ENCODE measurements at places on chromosomes 1 and 21.

- no peak for DNase-seq
Observed at GRCh38 chr1:54701996-54702395, 13.7 kb upstream of the TTC4 start.

- DNase-seq: no peak
Observed at GRCh38 chr1:187245201-187245600, 416.5 kb downstream of the PLA2G4A start.

DNA sequence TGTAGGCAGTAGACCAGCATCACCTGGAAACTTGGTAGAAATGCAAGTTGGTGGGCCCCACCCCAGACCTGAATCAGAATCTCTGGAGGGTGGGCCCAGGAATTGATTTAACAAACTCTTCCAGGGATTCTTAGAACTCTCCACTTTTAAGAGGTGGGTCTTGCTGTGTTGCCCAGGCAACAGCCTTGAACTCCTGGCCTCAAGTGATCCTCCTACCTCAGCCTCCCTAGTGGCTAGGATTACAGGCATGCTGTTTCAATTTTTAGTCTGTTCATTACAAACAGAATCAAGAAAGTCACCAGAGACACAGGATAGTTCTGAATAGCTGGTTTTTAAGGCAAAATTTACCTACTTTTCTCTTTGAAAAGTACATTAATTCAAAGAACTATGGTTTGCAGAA, 31.2 kb downstream of the NCF2 start:
- DNase-seq: no peak

DNA sequence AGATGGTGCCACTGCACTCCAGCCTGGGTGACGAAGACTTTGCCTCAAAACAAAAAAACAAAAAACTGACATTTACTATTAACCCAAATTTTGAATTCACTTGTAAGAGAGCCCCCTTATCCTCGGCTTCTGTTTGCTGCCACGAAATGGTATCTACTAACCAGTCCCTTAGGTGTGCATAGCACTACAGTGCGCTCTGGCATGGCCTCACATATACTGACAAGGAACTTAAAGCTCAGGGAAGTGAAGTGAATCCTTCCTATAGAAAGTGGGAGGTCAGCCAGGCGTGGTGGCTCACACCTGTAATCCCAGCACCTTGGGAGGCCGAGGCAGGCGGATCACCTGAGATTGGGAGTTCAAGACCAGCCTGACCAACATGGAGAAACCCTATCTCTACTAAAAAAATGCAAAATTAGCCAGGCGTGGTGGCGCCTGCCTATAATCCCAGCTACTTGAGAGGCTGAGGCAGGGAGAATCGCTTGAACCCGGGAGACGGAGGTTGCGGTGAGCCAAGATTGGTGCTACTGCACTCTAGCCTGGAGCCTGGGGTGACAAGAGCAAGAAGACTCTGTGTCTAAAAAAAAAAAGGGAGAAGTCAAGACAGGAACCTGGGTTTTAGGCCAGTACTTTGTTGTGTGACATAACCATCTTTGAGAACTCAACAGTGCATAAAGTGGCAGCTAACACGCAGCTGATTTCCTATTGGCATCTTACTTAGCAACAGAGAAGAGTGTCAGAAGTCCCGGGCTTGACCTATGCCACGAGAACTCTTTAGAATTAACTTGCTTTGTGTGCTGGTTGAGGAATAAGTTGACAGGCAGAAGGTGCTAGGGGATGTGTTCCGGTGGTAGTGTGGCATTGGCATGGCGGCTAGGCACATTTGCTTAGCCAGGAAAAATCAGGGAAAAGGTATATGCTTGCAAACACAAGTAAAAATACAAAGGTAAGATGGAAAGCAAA, 16.8 kb downstream of the ERRFI1 start:
- DNase-seq: no peak

- no peak for DNase-seq
Observed at GRCh38 chr1:13896932-13897331, 196.9 kb downstream of the PRDM2 start.

- no peak for DNase-seq
Observed at GRCh38 chr1:182217967-182218366, 156.5 kb upstream of the ZNF648 start.

- no peak for DNase-seq
Observed at GRCh38 chr1:226738421-226738994, 574 bp downstream of the ITPKB start.

GRCh38 chr21:45335151-45335760, 47.6 kb upstream of the POFUT2 start:
- DNase-seq: no peak

GRCh38 chr1:55636696-55637095, 421.5 kb upstream of the USP24 start:
- DNase-seq: no peak

DNA sequence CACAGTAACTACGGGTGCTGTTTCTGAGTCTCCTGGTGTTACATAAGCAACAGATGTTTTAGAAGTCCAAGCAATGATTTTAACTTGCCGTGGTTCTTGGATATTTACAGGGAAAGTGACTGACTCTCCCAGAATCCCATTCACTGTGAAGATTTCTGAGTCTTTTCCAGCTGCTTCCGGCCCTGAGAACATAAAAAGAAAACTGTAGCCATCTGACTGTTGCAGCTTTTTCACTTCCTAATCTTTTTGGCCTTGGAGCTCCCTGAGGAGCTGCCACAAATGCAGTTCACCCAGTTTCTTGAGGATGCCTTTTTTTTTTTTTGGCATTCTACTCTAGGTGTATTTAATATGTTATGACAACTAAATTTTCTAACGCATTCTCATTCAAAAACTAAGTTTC, 13.7 kb downstream of the CD84 start:
- no peak for DNase-seq

- DNase-seq: no peak
Observed at GRCh38 chr1:109395602-109396512, 1.9 kb downstream of the SORT1 start.

- no peak for DNase-seq
Observed at GRCh38 chr21:44013380-44014088, 1.4 kb downstream of the TRAPPC10 start.

GRCh38 chr1:151072224-151072623, 1.7 kb downstream of the GABPB2 start:
- DNase-seq: no peak

DNA sequence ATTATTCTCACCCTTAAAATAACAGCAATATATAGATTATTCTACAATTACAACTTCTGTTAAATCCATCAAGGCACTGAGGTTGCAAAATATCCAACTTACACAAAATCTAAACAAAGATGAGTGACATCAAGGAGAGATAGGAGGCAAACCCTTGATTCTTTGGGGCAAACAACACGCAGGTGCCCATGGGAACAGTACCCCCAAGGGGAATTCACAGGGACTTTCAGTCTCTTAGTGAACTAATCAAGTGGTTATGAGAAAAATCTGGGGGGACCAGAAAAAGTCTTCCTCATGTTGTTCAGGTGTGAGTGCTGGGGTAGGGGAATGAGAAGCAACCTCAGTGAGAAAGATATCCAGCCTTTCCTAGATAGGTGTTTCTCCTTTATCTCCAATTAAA, 1107.9 kb downstream of the PLA2G4A start:
- DNase-seq: no peak

GRCh38 chr1:95426772-95427171, 192.8 kb downstream of the RWDD3 start:
- no peak for DNase-seq

- no peak for DNase-seq
Observed at GRCh38 chr1:179550746-179551682, 24.7 kb downstream of the NPHS2 start.

DNA sequence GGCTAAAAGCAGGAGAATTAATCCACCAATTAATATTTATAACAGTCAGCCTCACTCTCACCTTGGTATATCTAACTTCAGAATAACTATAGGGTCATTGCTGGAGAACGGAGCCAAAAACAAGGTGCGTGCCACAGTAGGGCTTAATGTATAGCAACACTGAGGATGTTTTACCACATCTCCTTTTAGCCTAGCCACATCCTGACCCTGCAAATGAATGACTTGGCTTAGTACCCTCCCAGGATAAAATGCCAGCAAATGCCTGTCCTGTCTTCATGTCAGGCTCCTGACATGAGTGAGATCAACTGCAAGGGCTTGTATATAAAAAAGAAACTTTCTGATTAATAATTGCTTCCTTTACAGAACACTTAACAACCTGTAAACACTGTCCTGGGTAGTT, 2.7 kb upstream of the CDC42BPA start:
- no peak for DNase-seq

- no peak for DNase-seq
Observed at GRCh38 chr1:25772692-25773245, 27.2 kb upstream of the SELENON start.

- no peak for DNase-seq
Observed at GRCh38 chr1:43354471-43354870, 4.3 kb upstream of the CDC20 start.

DNA sequence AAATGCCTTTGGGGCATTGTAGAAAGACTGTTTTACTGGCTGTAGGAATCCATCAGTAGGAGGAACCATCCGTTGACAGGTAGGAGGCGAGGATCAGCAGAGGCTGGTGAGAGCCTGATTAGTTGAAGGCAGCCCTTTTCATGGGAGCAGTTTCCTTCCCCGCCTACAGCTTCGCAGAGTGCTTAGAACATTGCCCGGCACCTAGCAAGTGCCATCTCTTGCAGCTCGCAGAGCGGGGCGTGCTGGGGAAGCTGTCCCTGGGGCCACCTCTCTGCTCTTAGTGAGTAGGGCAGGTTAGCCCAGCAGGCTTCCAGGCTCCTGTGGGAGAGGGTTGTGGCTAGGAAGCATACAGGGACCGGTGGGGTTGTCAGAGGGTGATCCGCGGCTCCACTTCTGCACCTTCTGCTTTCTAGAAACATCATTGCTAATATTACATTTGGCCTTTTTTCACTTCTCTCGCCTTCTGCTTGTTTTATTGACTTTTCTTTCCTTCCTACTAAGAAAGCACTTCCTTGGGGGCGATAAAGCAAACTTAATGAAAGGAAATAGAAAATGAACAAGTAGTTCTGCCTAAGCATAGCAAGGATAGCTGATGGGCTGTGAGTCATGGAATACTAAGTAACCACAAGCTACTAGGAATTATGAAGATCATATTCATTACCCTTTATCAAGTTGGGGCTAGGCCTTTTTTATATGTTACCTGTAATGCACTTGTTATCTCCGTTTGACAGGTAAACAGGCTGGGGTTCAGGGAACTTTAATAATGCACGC, 176.7 kb downstream of the GALNT2 start:
- no peak for DNase-seq

GRCh38 chr1:202144402-202145067, at the start of gene ARL8A:
Gene ARL8A, minus strand, starts transcription at chr1:202144737. Its CDS starts 165 bp downstream, at chr1:202144572.
- peak; percentile 87 for DNase-seq

- no peak for DNase-seq
Observed at GRCh38 chr1:115632251-115633026, 9.3 kb upstream of the VANGL1 start.

- DNase-seq: peak; percentile 32
Observed at GRCh38 chr21:44765231-44766013, 36.2 kb downstream of the UBE2G2 start.

DNA sequence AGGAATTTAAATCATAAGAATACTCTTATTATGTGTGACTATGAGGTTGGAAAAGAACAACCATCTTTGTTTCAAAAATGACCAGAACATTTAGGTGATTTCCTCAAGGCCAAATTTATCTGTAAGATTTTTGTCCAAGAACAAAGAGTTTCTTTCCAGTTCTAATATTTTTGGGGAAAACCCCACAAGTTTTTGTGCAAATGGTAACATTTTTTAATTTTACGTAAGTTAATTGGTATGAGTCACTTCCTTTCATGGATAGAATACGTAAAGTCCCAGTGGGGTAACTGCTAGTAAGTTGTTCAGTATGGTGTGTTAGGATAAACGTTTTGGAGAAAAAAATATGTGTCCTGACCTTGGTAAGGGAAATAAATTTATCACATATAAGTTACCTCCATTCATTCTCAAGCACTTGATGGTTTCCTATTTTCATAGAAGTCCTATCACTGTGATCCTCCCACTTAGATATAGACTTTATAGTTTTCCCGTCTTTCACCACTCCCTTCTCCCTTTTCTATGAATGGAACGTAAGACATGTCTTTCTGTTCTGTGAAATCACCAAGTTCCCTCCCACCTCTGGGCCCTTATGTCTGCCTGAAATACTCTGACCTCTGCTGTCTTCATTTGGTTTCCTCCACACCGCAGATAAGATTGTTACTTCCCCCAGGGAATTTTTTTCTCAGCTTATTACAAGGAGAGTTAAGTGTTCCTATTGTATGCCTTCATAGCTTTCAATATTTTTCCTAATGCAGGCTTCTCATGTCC, 34.9 kb upstream of the TSNAX start:
- no peak for DNase-seq

DNA sequence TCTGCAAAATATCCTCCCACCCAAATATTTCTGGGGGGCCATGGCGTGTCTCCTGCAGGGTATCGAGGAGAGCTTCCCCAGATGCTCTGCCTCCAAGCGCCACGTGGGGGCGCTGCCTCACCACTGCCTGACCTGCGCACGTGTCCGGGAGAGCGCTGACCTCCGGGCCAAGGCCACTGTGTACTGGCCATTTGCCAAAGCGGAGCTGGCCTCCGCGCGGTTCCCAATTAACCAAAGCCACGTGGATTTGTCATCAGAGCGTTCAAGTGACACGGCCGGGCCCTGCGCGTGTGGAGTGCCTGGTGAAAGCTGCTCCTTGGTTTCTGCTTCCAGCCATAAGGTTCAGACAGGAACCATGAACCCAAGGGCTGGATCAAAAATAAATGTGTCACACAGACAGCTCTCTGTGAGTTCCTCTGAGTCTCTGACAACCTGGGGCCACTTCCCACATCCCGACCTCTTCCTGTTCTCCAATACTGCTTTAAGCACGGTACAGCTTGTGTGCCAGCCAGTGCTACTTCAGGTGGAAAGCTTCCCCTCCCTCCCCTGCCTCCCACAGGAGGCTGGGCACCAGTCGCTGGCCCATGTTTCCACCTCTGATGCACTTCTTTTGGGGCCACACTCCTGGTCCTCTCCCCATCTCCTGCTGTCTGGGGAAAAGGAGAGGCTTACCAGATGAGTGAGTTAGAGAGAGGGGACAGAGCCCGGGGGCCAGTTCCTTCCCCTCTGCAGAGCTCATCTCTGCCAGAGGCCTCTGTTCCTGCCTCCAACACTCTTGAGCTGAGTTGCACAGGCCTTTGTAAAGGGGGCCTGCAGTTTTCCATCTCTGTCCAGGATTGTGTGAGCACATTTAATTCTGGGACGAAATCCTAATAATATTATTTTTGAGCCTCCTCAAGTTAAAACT, 26.1 kb downstream of the ZP4 start:
- DNase-seq: peak; percentile 14

DNA sequence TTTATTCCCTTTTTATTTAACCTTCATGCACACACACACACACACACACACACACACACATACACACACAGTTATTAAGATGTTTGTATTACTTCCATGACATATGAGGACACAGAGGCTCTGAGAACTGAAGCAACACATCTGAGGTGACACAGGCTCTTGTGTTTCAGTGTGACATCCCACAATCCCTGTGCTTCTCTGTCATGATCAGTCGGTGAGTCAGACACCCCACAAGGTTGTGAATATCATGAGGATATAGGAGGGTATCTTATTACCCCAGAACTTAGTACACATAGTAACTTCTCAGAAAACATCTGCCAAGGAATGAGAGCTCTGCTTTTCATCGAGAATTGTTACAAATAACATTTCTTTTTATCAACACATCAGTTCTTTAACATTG, 459.3 kb downstream of the PLPP3 start:
- no peak for DNase-seq

Measured in GM12892 (cell line).